ENCODE measurements at places on chromosomes 4 and X.

GRCh38 chr4:119207051-119207450, 5.5 kb upstream of the USP53 start:
- H3K27me3 ChIP-seq, result no peaks in the 10 kb centered on the region
- no peak overlapping the region for H3K4me3 ChIP-seq
- H3K4me1 ChIP-seq, result peaks cover 7% of the 10 kb centered on the region
- no peak overlapping the region for H3K27ac ChIP-seq
- DNase-seq, result no peak

DNA sequence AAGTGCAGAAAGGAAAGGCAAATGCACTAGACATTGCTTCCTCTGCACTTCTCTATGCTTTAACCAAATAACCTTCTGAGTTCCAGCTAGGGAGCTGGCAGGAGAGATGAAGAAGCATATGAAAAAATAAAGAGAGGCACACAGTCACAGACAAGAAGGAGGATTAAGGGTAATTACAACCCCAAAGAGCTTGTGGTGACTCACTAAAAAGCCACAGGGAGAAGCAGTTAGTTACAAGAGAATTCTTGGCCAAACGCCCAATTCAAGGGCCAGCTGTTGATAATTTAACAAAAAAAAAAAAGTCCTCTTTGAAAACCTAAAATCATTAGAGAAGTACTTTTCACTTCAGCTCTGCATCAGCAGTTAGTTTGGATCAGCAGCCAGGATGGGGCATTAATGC, 478.0 kb downstream of the KCNIP4 start:
- no peak overlapping the region for H3K4me3 ChIP-seq
- H3K27ac ChIP-seq, result no peak overlapping the region
- peaks cover 11% of the 10 kb centered on the region for H3K4me1 ChIP-seq
- peaks cover 5% of the 10 kb centered on the region for H3K27me3 ChIP-seq
- no peaks in the 10 kb centered on the region for H3K36me3 ChIP-seq

- no peak overlapping the region for H3K27ac ChIP-seq
- DNase-seq, result no peak
- no peaks in the 10 kb centered on the region for H3K27me3 ChIP-seq
- H3K4me3 ChIP-seq, result no peak overlapping the region
Observed at GRCh38 chr4:173919861-173920260, 363.6 kb downstream of the FBXO8 start.

DNA sequence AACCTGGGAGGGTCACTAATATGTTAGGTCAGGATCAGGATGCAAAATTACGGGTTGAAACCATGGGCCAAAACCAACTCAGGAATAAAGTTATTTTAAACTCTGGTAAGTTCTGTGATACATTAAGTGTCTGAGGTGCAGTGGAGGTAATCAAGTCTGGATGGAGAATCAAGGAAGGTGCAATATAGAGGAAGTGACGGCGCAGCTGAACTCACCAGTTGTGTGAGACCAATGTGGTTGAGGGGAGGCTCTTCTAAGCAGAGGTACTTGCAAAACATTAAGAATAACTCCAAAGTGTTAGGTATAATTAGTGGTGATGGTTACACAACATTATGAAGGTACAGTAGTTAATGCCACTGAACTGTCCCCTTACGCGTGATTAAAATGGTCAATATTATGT, 19.7 kb downstream of the GAB3 start:
- no peaks in the 10 kb centered on the region for H3K27me3 ChIP-seq
- DNase-seq, result no peak
- H3K4me3 ChIP-seq, result no peak overlapping the region
- no peak overlapping the region for H3K27ac ChIP-seq

DNA sequence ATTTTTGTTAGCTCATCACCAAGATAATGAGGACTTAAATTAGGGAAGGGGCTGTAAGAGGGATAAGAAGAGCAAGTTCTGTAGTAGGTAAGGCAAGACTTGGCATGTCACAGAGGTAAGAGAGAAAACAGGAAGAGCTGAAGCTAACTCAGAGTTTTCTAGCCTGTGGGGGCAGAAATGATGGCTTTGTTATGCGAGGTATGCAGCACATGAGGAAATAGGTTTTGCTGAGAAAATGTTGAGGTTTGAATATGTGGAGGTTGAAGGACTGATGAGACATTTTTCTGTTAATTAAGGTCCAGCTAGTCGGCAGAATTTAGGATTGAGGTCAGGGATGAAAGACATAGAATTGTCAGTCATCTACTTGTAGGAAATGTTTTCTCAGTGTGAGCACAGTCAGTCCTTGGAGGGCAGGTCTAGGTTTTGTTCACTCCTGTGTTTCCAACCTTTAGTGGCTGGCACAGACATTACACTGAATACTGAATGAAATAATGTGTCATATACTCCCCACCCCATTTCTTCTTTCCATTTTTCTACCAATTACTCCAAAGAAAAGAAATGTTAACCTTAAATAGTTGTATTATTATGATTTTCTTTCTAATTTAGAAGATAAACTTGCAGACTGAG, 154.0 kb upstream of the AADAT start:
- no peak for DNase-seq
- H3K4me1 ChIP-seq, result peaks cover 7% of the 10 kb centered on the region
- H3K4me3 ChIP-seq, result no peak overlapping the region

GRCh38 chr4:154982187-154983047, 201.3 kb downstream of the RBM46 start:
- H3K4me1 ChIP-seq, result no peaks in the 10 kb centered on the region
- H3K4me3 ChIP-seq, result no peak overlapping the region
- H3K36me3 ChIP-seq, result no peaks in the 10 kb centered on the region
- H3K27me3 ChIP-seq, result no peaks in the 10 kb centered on the region

- H3K27ac ChIP-seq, result no peak overlapping the region
- H3K27me3 ChIP-seq, result no peaks in the 10 kb centered on the region
- H3K4me3 ChIP-seq, result no peak overlapping the region
- no peaks in the 10 kb centered on the region for H3K36me3 ChIP-seq
- DNase-seq, result no peak
- no peaks in the 10 kb centered on the region for H3K4me1 ChIP-seq
Observed at GRCh38 chrX:16678689-16679088, 28.7 kb downstream of the S100G start.

DNA sequence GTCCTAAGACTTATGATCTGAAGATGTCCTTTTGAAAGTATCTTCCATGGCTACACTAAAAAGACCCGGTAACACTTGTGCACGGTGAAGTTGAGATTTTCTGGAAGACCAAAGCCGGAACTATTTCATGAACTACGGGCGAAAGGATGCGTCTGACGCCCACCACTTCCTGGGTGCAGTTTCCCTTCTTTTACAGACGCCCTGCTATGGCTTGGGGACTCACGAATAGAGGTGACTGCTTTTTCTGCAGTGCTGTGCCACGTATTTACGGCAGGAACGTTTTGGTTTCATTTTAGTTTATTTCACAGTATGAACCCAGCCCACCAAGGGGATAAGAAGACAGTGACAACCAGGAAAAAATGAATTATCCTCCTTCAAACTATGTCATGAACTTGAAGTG, 180.4 kb downstream of the AFAP1 start:
- H3K4me3 ChIP-seq, result peak overlapping the region; percentile 19
- H3K4me1 ChIP-seq, result no peaks in the 10 kb centered on the region
- no peak for DNase-seq
- H3K36me3 ChIP-seq, result no peaks in the 10 kb centered on the region
- no peaks in the 10 kb centered on the region for H3K27me3 ChIP-seq

- H3K27me3 ChIP-seq, result no peaks in the 10 kb centered on the region
- H3K27ac ChIP-seq, result no peak overlapping the region
- H3K36me3 ChIP-seq, result no peaks in the 10 kb centered on the region
Observed at GRCh38 chr4:37659696-37660095, 26.5 kb downstream of the RELL1 start.

GRCh38 chrX:37712458-37712857, 26.9 kb downstream of the XK start:
- H3K27ac ChIP-seq, result no peak overlapping the region
- no peaks in the 10 kb centered on the region for H3K4me1 ChIP-seq
- no peak for DNase-seq
- no peaks in the 10 kb centered on the region for H3K27me3 ChIP-seq

GRCh38 chr4:121041307-121042090, 30.8 kb downstream of the NDNF start:
- no peaks in the 10 kb centered on the region for H3K27me3 ChIP-seq
- no peaks in the 10 kb centered on the region for H3K36me3 ChIP-seq
- H3K4me3 ChIP-seq, result no peak overlapping the region
- H3K27ac ChIP-seq, result no peak overlapping the region
- no peaks in the 10 kb centered on the region for H3K4me1 ChIP-seq

- H3K4me1 ChIP-seq, result peaks cover 6% of the 10 kb centered on the region
- H3K36me3 ChIP-seq, result no peaks in the 10 kb centered on the region
- H3K27ac ChIP-seq, result peak overlapping the region; percentile 77
- H3K4me3 ChIP-seq, result peak overlapping the region; percentile 91
Observed at GRCh38 chr4:53365121-53365485, 758 bp downstream of the SCFD2 start.

GRCh38 chr4:72974694-72975487, 94.6 kb downstream of the COX18 start:
- H3K27ac ChIP-seq, result no peak overlapping the region
- no peak for DNase-seq
- no peak overlapping the region for H3K4me3 ChIP-seq
- no peaks in the 10 kb centered on the region for H3K36me3 ChIP-seq
- no peaks in the 10 kb centered on the region for H3K4me1 ChIP-seq

Measured in esophagus squamous epithelium (tissue), 5 donors.